ENCODE measurements at places on chromosomes 3 and 15. TPM values are rescaled to one million over a fixed set of nuclear protein-coding genes. Genes with fewer than 3 reads are reported as not detected.

- no peak for DNase-seq
These were observed 199.5 kb upstream of the TPRG1 start for GRCh38 chr3:188972310-188972709.

Gene TMEM40
- not detected for total RNA-seq

DNA sequence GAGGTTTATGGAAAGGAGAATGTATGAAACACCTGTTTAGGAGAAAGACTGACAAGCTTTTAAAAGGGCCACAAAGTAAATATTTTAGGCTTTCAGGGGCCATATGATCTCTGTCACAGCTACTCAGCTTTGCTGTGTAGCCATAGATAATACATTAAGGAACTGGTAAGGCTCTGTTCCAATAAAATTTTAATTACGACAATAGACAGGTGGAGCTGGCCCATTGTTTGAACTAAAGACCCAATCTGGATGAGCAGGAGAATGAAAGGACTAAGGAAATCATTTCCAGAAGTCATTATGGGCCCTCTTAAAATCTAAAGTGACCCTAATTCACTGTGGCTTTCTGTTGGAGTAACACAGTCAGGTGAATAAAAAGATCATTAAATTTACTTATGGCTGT is 48.5 kb upstream of the SLC12A8 start:
- DNase-seq = no peak

Gene A4GNT
- total RNA-seq = not detected

Gene TMOD2
- total RNA-seq = 13.1 TPM

Gene MFGE8
- total RNA-seq = 3,053 TPM

Gene GOLIM4
- 43.1 TPM for total RNA-seq

DNA sequence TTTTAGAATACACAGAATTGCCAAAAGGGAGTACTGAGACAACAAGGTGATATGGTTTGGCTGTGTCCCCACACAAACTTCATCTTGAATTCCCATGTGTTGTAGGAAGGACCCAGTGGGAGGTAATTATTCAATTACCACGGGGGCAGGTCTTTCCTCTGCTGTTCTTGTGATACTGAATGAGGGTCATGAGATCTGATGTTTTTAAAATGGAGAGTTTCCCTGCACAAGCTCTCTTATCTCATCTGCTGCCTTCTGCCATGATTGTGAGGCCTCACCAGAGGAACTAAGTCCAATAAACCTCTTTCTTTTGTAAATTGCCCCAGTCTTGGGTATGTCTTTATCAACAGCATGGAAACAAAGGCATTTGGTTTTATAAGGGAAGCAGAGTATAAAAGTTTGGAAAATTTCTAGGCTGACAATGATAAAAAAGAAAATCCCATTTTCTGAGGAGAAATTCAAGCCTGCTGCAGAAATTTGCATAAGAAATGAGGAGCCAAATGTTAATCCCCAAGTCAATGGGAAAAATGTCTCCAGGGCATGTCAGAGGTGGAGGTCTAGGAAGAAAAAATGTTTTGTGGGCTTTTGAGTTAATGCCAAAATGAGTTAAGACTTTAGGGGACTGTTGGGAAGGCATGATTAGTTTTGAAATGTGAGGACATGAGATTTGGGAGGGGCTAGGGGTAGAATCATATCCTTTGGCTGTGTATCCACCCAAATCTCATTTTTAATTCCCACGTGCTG is 130.5 kb upstream of the THRB start:
- DNase-seq = no peak
